ENCODE measurements at places on chromosomes 5 and 9.

DNA sequence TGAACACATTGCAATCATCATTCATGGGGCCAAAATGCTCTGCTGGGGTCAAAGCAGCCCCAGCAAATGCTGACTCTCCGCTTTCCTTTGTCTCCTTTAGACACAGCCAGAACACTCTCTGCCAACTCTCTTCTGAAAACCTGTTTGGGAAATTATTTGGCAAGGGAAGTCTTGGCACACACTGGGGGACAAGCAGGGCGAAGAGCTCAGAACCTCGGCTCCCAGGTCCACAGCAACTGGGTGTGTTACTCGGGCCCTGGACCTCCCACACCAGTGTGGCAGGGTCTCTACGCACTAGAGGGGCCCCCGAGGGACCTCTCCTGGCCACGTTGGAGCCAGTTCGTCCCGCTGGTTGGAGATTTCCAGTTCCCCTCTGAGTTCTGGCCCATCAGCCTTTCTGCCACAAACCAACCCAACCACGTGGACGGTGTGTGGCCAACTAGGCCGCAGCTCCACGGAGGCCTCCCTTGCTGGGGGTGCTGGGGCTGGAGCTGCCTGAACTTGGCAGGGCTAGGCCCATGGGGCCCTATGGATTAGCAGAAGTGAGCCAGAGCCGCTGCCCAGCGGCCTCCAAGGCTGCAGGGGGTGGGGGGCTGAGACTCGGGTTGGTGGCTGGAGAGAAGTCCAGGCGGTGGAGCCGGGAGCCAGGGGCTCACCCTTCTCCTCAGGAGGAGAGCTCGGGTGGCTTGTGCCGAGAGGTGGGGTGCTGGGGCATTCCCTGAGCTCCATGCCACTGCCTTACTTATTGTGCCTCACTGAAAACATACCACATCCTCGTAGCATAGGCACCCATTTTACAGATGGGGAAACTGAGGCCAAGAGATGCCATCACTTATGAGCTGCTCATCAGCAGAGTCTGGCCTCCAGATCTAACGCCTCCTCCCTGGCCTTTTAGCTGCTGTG lies 46.8 kb upstream of the RNU6ATAC start:
- no peak for DNase-seq

DNA sequence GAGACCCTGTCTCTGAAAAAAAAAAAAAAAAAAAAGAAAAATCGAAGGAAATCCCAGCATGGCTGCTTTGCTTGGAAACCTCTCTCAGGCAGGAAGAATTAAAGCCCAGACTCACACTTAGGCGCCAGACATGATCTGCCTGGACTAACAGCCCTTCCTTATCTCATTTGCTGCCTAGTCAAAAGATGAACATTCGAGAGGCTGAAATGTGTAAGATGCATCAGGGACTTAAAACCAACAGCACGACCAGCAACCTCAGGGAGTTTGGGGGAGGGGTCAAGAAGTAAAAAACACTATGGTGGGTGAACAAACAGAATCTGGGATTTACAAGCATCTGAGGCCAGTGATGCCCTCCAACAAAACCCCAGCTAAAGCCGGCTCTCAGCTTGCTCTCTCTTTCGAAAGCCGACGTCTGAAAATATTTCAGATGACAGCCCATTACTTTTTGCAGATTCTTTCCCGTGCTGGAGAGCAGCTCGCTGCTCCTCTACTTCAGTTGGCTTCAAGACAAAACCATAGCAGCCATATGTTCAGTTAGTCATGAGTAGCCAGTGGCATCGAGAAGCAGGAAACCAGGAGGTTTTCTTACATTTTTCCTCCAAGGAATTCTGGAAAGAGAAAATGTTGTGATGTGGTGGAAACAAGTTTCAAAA lies 249.9 kb downstream of the MARCHF11 start:
- no peak for DNase-seq

- no peak for DNase-seq
Observed at GRCh38 chr9:129266536-129266935, 88.5 kb upstream of the IER5L start.

DNA sequence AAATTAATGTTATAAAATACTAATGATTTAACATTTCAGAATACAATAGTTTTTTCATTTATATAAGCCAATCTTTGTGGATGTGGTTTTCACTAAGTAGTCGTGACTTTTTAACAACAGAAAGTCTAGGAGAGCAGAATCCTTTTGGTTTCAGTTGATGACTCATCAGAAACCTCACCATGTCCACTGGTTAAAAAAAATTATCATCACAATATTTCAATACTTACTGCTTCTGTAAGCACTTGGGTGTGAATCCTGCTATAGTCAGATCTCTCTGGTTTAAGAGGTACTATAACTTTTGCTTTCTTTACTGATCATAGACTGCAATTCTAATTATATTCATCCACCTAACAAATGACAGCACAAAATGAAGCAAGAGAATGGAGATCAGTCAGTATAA lies 77.2 kb downstream of the MRPS30 start:
- no peak for DNase-seq

DNA sequence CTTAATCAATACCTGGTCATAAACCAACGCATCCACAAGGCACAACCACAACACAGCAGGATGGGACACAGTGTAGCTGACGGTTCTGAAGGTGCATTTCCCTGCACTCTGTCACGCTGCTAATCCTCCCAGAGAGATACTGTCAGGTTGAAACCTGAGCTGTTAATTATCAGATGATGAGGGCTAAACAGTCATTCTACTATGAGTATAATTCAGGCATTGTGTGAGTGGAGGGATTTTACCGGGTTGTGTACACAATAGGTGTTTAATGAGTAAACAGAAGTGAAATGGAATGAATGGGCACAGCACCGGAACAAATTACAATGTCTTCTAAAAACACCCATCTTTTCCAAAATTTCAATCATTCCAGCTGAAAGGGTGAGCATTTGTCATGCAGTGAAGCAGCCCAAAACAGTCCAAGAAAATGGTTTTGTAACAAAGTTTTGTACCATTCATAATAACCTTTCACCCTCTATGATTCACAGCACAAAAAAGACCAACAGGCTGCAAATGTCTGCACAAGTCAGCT lies 71.5 kb downstream of the ABCA1 start:
- no peak for DNase-seq

DNA sequence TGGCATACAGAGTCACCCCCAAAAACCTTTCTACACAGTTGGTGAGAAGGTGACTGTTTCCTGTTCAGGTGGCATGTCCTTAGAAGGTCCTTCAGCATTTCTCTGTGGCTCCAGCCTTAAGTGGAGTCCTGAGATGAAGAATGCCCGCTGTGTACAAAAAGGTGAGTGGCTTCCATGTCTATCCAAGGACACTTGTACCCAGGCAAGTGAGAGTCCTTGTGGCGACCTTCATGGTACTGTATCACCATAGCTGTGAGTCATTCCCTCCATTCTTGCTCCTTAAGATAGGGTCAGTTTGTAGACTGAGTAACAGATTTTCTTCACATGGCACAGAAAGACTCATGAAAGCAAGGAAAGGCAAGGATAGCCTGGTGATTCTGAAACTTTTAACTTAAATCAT lies 63.1 kb downstream of the C7 start:
- DNase-seq = no peak

GRCh38 chr9:97518909-97519307 lies 17.4 kb downstream of the TMOD1 start:
- DNase-seq = peak; percentile 97

DNA sequence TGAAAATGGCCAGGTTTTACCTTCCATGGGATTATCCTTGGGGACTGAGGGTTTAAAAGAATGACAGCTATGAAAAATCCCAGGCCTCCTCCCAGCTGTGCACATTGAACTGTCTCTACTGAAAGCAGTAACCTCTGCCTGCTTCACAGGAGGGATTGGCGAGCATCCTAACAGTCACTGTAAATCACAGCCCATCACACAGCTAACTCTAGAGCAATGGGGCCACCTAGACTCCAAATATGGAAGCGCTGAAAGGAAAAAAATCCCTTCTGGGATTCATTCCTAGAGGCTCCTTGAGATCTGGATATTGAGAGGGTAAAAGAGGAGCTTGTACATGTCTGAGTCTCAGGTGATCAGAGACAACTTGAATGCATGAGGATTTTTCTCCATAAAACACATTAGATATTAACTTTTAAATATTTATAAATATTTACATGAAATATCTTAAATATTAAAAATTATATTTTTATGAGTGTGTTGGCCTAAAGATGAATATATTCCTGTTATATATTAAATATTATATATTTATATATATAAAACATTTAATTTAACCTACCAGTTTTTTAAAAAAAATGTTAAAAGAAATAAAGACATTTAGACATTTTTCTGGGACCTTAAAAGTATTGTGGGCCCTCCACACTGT lies 133.8 kb upstream of the SLC24A2 start:
- DNase-seq = peak; percentile 21
